Endodermal cell (in vitro differentiated cells): ENCODE measurements at places on chromosomes 12 and 14. TPM values are rescaled to one million over a fixed set of nuclear protein-coding genes. Genes with fewer than 3 reads are reported as not detected.

GRCh38 chr12:8899830-8900229 is 14.5 kb upstream of the PHC1 start:
- no peaks in the 10 kb centered on the region for H3K4me1 ChIP-seq
- H3K36me3 ChIP-seq = no peaks in the 10 kb centered on the region
- no peak for DNase-seq
- no peak overlapping the region for H3K27ac ChIP-seq
- no peak overlapping the region for H3K4me3 ChIP-seq

DNA sequence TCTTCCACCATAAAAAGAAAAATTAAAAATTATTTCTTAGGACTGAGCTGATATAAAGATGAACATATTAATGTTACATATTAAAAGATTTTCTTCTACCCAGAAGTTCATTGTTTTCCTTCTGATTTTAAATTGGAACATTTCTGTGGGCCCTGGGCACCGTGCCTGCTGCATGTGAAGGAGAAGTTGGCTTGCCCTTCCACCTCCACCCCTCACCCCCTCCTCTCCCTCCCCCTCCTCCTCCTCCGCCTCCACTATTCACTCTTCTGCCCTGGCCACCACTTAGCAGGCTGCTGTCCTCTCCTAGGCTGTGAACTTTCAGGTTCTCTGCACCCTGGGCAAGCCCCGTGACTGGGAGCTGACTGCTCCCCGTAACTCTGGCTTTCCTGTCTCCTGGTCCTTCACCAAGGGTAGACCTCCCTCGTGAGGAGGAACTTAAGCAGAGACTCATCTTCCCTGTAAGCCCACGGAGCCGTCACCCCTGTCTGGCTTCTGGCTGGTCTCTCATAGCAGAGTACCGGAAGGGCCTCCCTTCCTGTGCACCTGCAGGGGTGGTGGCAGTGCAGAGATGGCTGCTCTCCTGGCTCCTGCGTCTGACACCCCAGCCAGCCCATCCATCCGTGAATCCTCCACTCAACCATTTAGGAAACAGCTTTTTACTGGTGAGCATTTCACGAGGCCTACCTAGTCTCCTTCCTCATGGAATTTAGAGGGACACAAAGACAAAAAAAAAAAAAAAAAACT is 12.8 kb downstream of the TUNAR start:
- no peak overlapping the region for H3K4me3 ChIP-seq
- H3K36me3 ChIP-seq = no peaks in the 10 kb centered on the region
- H3K27ac ChIP-seq = no peak overlapping the region
- DNase-seq = peak; percentile 34
- no peaks in the 10 kb centered on the region for H3K27me3 ChIP-seq

GRCh38 chr12:47419497-47419896 is 286.3 kb downstream of the RPAP3 start:
- no peaks in the 10 kb centered on the region for H3K36me3 ChIP-seq
- no peaks in the 10 kb centered on the region for H3K4me1 ChIP-seq
- DNase-seq = no peak

- H3K36me3 ChIP-seq = peaks cover 15% of the 10 kb centered on the region
- H3K27ac ChIP-seq = no peak overlapping the region
- H3K4me1 ChIP-seq = peaks cover 9% of the 10 kb centered on the region
- no peak for DNase-seq
- H3K27me3 ChIP-seq = no peaks in the 10 kb centered on the region
Observed at GRCh38 chr12:120115066-120115465, 1.5 kb downstream of the RAB35 start.

GRCh38 chr12:110583137-110584059 is at the start of gene PPTC7:
TSS of gene PPTC7 (minus strand) at chr12:110583318. CDS start at chr12:110583031, 287 bp downstream.
- H3K4me1 ChIP-seq = peaks cover 10% of the 10 kb centered on the region
- no peaks in the 10 kb centered on the region for H3K27me3 ChIP-seq
- peak; percentile 100 for DNase-seq
- no peak within 1 kb of the TSS for H3K27ac ChIP-seq
- H3K36me3 ChIP-seq = no peaks in the 10 kb centered on the region

DNA sequence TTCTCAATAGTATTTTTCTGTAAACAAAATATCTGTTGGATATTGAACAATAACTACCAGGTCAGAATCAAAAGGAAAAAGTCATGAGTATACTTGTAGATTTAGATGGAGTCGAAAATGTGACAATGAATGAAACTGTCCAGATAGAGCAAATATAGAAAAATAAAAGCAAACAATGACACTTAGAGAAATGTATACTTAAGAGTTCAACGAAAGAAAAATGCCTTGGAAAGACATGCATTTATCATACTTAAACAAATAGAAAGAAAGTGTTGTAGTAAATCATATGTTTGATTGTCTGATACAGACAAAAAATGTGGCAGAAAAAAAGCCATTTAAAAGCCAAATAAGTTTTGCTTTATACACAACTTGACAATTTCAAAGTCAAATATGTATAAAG is 571.2 kb upstream of the MGAT4C start:
- H3K4me1 ChIP-seq = no peaks in the 10 kb centered on the region
- no peak overlapping the region for H3K4me3 ChIP-seq
- H3K36me3 ChIP-seq = no peaks in the 10 kb centered on the region
- DNase-seq = no peak

DNA sequence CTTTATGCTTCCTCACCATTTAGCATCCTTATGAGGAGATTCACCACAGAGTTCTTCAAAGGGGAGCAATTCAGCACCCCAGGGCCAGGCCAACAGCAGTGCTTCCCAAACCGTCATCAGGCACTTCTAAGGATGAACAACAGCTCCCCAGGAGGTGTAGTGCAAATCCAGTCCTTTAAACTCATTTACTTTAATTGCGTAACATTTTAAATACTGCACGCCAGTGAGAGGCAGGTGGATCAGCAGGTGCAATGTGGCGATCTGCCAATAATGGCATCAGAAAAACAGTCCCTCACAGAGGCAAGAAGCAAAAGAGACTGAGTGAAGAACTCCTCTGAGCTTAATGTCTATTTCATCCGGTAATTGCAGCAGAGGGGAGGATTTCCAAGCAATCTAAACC is 770.9 kb upstream of the FOXG1 start:
- no peaks in the 10 kb centered on the region for H3K36me3 ChIP-seq
- H3K4me3 ChIP-seq = no peak overlapping the region
- no peak for DNase-seq
- H3K27ac ChIP-seq = no peak overlapping the region
- no peaks in the 10 kb centered on the region for H3K4me1 ChIP-seq

- DNase-seq = no peak
- no peaks in the 10 kb centered on the region for H3K27me3 ChIP-seq
- peaks cover 6% of the 10 kb centered on the region for H3K4me1 ChIP-seq
- H3K36me3 ChIP-seq = no peaks in the 10 kb centered on the region
Observed at GRCh38 chr12:92436856-92437255, 265.9 kb upstream of the PLEKHG7 start.

- no peaks in the 10 kb centered on the region for H3K27me3 ChIP-seq
- H3K27ac ChIP-seq = no peak overlapping the region
- H3K4me1 ChIP-seq = peaks cover 4% of the 10 kb centered on the region
- DNase-seq = no peak
- H3K36me3 ChIP-seq = no peaks in the 10 kb centered on the region
- peak overlapping the region; percentile 10 for H3K4me3 ChIP-seq
Observed at GRCh38 chr14:30295980-30296379, 263.0 kb upstream of the G2E3 start.

Gene PSMB11
- not detected in 2 replicates for total RNA-seq

Gene TMEM121
- 0.29 TPM in 1 of 3 replicates, not detected in the others for total RNA-seq

Gene CLEC12A
- total RNA-seq = not detected in 3 replicates

Gene ACOT6
- not detected in 2 replicates for total RNA-seq

DNA sequence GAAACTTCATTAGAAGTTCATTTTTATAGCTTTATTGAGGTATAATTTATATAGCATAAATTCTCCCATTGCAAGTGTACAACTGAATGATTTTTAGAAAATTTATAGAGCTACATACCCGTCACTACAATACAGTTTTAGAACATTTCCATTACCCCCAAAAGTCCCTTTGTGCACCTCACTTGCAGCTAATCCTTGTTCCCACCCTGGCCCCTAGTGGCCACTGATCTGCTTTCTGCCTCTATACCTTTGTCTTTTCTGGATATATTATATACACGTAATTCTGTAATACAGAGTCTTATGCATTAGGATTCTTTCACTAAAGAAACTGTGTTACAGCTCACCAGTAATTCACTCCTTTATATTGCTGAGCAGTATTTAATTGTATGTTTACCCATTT is 145.1 kb upstream of the DIO2 start:
- no peaks in the 10 kb centered on the region for H3K27me3 ChIP-seq
- H3K4me3 ChIP-seq = no peak overlapping the region
- H3K4me1 ChIP-seq = no peaks in the 10 kb centered on the region

DNA sequence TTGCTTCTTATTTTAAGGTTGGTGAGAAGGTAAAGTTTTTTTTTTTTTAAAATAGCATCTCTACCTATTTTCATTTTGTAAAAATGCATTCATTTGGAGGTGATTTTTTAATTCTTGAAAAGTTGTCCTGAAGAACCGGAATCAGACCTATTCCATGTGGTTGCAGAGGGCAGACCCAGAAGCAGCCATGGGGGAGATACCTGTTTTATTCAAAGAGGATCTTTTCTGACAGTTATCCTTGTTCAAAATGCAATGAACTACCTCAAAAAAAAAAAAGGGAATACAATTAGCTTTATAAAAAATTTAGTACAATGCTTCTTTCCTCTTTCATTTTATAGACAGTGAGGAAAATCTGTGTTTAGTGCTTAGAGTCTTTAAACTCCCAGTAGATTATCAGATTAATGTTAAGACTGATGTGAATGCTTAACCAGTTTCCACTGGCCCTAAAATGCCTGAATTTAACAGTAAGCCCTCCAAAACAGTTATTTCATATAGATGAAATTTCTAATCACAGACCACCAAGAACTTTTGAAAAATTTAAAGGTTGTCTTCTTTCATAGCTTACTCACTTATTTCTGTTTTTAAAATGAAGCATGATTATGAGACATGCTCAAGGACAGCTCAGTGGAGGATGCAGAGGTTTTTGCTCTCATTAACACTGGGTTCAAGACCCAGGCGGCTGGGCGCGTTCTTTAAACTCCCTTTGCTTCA is 8.6 kb upstream of the NEMF start:
- DNase-seq = no peak
- H3K4me3 ChIP-seq = peak overlapping the region; percentile 94
- H3K27me3 ChIP-seq = no peaks in the 10 kb centered on the region
- peak overlapping the region; percentile 95 for H3K27ac ChIP-seq
- no peaks in the 10 kb centered on the region for H3K4me1 ChIP-seq

- H3K4me1 ChIP-seq = no peaks in the 10 kb centered on the region
- H3K27ac ChIP-seq = no peak overlapping the region
- no peak overlapping the region for H3K4me3 ChIP-seq
- DNase-seq = peak; percentile 28
Observed at GRCh38 chr12:95994476-95994875, 1.7 kb downstream of the HAL start.

Gene OAS3
- total RNA-seq = 0.75 and 0.84 TPM in 2 replicates

Gene CMAS
- total RNA-seq = 40.4 to 51.9 TPM (median 50.2 TPM) in 3 replicates

Gene CCDC177
- 4.0 and 4.7 TPM in 2 replicates for total RNA-seq

Gene TTC6
- 10.8 and 11.0 TPM in 2 replicates for total RNA-seq

GRCh38 chr14:95056476-95056875 is 100.9 kb downstream of the DICER1 start:
- DNase-seq = no peak
- H3K36me3 ChIP-seq = no peaks in the 10 kb centered on the region
- no peak overlapping the region for H3K27ac ChIP-seq
- no peaks in the 10 kb centered on the region for H3K4me1 ChIP-seq

Gene TRIM9
- 0.50 and 0.81 TPM in 2 replicates for total RNA-seq

GRCh38 chr14:74065746-74066575 is 18.3 kb downstream of the ALDH6A1 start:
- H3K4me3 ChIP-seq = no peak overlapping the region
- H3K4me1 ChIP-seq = no peaks in the 10 kb centered on the region
- H3K27me3 ChIP-seq = no peaks in the 10 kb centered on the region
- peaks cover 49% of the 10 kb centered on the region for H3K36me3 ChIP-seq
- no peak overlapping the region for H3K27ac ChIP-seq

GRCh38 chr14:34710006-34710405 is 4.4 kb downstream of the CFL2 start:
- peaks cover 1% of the 10 kb centered on the region for H3K27me3 ChIP-seq
- H3K4me3 ChIP-seq = no peak overlapping the region
- peaks cover 16% of the 10 kb centered on the region for H3K36me3 ChIP-seq
- no peak for DNase-seq
- H3K27ac ChIP-seq = no peak overlapping the region

DNA sequence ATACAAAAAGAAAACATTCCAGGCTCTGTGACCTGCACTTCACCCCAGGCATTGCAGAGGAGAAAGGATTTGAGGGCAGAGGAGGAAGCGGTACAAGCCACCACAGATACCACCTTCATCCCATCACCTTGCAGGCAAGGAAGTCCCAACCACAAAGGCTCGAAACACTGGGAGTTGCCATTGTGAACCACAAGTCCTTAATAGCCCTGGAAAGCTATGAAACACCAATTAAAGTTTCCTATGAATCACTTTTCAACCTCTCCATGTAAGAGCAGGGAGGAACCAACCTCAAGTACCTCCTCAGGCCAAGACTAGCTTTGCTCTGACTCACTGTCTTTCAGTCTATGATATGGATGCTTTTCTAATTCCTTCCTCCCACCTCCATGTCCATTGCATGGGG is 27.0 kb downstream of the MAP3K9 start:
- peaks cover 43% of the 10 kb centered on the region for H3K36me3 ChIP-seq
- H3K27ac ChIP-seq = no peak overlapping the region
- H3K4me1 ChIP-seq = no peaks in the 10 kb centered on the region
- H3K27me3 ChIP-seq = no peaks in the 10 kb centered on the region
- H3K4me3 ChIP-seq = no peak overlapping the region

DNA sequence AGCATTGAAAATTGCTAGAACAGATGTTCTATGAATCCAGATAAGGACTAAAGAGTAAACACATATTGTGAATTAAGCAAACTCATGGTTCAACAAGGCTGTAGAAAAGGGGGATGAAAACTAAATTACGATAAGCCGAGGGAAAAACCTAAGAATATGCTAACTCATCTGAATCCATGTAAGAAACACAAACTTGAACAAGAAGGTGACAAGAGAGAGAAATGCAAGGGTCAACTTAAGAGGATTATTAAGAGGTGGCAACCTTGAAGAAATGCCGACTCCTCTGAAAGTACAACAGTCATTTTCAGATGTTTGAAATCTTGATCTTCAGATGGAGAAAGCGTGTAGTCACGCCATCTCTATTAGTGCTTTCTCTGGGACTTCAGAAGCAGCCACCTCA is 128.6 kb downstream of the TTC7B start:
- no peak overlapping the region for H3K4me3 ChIP-seq
- no peak overlapping the region for H3K27ac ChIP-seq
- DNase-seq = no peak
- no peaks in the 10 kb centered on the region for H3K4me1 ChIP-seq
- no peaks in the 10 kb centered on the region for H3K27me3 ChIP-seq
